Activated CD4-positive, alpha-beta T cell treated with anti-CD3 and anti-CD28 coated beads for 36 hours (primary cell): ENCODE measurements at places on chromosomes 7 and 10.

- peak; percentile 69 for DNase-seq
These were observed 389.0 kb upstream of the PODXL start for GRCh38 chr7:131945313-131945911.

DNA sequence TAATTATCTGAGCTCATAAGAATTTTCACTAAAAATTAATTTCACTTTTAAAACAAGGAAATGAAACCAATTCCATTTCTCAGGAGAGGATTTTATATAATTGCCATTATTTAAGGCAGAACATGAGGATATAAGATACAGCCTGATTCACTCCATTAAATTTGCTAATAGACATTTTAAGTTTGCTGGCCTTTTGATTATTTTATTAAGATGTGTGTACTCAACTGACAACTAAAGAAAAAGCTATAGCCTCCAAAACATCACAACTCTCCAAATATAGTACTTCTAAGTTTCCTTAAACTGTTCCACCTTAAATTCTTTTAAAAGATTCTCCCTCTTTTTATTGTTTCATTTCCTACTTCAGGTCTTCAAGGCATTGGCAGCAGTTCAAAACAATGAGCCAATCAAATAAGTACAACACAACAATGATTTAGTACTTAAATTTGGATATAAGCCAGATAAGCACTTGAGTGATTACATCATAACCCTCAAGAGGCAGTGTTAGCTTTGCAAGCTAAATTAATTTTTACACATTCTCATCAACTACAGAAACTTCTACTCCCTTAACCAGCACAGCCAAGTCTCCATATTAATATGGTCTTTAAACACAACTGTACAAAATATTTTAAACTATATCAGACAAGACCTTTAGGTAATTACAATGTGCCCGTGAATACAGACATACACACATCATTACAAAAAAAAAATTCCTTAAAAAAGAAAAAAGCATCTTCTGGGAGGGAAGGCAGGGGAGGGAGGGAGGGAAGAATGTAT, 121.8 kb downstream of the KMT2C start:
- DNase-seq, result no peak

DNA sequence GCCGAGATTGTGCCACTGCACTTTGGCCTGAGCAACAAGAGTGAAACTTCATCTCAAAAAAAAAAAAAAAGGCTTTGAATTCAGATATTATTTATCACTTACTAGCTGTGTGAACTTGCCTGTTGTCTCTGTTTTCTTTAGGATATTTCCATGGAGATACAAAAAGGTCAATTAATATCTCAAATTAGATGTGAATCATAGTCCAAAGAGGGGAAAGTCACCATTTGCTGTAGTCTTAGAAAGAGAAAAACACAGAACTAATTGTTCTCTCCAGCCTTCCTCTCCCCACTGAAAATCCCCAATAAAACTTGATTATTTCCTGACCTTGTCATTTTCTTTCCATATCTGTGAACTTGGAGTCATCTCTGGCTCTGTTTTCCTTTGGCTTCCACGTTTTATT, 21.2 kb downstream of the HEPACAM2 start:
- DNase-seq, result no peak

DNA sequence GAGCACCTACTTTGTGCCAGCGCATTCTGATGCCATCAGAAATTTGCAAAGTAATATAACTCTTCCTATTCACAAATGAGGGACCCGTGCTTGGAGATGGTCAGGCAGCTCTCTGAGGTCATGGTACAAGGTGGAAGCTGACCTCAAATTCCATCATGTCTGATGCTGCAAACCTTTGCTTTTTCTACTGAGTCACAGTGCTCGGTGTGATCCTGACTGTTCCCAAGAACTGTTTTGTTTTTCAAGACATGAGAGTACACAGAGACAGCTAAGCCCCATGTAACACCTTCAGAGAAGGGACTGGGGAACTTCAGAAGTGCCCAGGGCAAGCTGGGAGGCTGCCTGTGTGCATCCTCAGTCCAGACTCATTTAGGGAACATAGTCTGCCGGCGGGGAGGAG, 111.3 kb downstream of the FRMD4A start:
- no peak for DNase-seq

- peak; percentile 6 for DNase-seq
These were observed 66.7 kb downstream of the HHEX start for GRCh38 chr10:92756201-92757065.

DNA sequence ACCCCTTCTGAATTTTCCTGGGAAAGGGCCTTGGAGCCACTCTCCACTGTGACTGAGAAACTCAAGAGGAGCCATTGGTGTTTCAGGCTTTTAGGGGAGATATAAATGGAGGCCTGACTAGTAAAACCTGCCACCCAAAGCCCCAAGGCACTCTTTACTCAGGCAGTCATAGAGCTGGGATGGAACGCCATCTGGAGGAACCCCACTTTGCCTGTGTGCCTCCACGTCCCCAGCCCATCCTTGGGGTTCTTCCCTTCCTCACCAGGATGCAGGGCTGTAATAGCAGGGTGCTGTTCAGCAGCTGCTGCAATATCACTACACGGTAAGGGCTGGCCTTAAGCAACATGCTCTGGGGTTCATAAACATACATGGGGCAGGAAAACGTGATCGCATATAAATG, 232.6 kb downstream of the BAMBI start:
- DNase-seq, result no peak

- DNase-seq, result no peak
These were observed 333.3 kb upstream of the TMEM229A start for GRCh38 chr7:124366118-124366517.

GRCh38 chr7:86748843-86749719, 105.4 kb downstream of the GRM3 start:
- no peak for DNase-seq

DNA sequence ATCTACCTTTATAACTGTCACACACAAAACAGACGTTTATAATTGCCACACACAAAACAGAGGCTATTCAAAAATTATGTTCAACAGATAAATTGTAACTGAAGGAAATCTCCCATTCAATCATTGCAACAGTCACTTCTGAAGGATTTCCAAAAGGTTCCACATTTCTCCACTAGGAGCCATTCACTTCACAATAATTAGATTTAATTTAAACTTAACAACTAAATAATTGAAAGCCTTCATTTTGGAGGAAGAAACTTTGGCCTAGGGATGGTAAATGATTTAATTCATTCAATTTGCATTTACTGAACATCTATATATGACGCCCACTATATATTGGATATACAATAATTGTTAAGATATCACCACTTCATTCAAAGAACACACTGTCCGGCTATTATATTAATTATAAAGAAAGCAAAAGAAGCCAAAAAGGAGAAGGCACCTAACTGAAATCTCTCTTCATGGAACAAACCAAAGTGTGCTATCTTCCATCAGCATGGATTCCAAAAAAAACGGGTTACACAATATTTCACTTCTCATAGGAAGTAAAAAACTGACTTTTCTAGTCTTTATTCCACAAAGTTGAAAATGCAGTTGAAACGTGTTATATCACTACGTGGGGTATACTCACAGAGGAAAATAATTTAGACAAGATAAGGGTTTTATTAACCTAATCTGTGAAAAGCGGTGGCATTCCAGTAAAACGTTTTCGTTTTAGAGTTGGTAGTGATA, 1.7 kb downstream of the ATAD1 start:
- DNase-seq, result no peak

DNA sequence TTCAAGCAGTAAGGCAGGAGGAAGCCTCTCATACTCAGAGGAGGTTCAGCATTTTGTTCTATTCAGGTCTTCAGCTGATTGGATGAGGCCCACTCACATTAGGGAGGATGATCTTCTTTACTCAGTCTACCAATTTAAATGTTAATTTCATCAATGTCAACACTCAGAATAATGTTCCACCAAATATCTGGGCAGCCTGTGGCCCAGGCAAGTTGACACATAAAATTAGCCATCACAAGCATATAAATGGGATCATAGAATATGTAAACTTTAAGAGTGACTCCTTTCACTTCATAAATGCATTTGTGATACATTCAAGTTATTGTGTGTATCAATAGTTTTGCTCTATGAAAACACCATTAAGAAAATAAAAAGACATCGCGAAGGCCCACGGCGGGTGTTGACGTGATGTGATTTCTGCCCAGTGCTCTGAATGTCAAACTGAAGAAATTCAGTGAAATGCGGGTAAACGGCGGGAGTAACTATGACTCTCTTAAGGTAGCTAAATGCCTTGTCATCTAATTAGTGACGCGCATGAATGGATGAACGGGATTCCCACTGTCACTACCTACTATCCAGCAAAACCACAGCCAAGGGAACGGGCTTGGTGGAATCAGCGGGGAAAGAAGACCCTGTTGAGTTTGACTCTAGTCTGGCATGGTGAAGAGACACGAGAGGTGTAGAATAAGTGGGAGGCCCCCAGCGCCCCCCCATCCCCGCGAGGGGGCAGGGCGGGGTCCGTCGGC, 536.1 kb upstream of the AUTS2 start:
- no peak for DNase-seq

DNA sequence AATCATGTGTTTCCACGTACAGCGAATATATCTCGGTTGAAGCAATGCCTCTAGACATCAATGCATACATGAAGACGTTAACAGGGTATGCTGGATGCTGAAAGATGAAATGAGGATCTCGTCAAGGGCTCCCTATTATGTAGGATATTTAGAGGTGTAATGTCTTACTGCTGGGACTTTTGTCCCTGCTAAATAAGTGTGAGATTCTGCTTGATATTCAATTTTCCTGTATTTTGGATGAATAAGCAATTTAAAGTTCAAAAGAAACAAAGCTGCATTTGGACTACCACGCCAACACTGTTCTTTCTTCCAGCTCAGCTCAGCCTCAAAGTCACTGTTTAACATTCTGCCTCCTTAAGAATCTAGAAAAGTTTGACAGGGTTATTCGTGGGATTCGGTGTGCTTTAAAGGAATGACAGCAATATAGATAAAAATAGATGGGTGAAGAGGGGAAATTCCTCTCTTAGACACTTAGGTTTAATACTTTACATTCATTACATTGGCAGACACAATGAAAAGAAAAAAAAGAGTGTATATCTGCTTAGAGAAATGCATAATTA, 110.1 kb upstream of the RHEB start:
- no peak for DNase-seq

- peak; percentile 56 for DNase-seq
These were observed 768 bp downstream of the CHCHD2 start for GRCh38 chr7:56105508-56105907.

DNA sequence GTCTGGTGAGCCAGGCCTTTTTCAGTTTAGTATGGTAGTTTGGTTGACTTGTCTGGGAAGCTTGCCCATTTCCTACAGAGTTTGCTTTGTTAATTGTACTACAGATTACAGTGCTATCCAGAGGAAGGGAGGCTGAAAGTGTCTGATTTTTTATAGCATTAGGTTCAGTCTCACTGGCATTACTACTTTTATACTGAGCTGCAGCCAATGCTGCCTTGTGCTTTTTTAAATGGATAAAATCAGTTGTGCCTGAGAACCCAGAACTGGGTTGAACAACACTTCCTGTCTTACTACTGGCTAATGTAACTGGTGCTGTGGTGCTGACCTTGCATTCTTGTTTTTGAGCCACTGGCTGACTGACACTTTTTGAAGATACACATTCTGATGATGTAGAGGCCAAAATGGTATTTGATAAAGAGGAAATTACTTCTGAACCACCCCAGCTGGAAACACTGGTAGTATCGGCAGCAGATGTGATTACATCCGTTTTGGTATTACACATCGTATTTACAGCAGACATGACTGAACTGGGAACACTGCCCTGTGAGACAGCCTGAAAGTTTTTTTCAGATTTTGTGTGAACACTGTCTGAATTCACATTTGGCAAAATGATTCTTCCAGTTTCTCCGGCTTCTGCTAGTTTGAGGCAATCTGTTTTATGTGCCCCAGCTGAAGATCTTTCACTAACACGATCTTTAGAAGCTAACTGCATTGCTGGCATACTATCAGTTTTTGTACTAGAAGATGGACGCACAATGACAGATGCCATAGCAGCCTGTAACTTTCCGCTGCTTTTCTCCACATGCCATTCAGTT, 74.1 kb downstream of the NRBF2 start:
- DNase-seq, result no peak

DNA sequence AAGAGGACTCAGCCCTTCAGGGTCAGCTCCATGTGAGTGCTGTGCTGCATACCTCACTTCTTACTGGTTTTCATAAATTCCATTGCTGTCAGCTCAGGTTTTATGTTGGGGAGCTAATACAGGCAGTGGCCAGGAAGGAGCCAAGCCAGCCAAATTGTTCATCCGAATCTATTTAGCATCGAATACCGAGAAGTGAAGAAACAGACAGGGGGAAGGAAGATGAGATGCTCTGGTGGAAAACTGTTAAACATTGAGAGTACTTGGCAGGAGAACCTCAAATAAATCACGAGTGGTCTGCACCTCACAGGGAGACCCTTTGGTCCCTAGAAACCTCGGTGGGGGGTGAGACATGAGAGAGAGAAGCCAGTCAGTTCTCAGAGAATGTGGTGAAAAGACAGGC, 196.0 kb upstream of the TMEM72 start:
- DNase-seq, result no peak

GRCh38 chr10:27884185-27884641, 114.7 kb downstream of the ODAD2 start:
- DNase-seq, result peak; percentile 4

GRCh38 chr10:129544205-129545202, 77.5 kb downstream of the MGMT start:
- no peak for DNase-seq

GRCh38 chr7:135262623-135263320, 29.1 kb downstream of the STRA8 start:
- DNase-seq, result no peak

DNA sequence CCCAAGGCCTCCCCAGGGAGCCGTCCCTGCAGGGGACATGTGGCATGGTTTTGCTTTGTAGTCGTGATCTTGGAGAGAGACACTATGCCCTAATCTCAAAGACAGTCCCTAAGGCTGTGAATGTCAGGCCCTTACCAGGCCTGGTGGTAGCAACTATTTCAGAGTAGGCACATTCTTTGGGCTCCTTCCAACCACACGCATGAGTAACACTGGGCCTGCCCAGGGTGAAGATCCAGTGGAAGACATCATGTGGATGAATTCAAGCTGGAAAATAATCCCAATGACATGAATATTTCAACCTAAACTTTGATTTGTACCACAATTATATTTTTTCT, 39.5 kb upstream of the INSIG1 start:
- DNase-seq, result no peak

- DNase-seq, result no peak
These were observed 66.5 kb downstream of the EPDR1 start for GRCh38 chr7:37986908-37987330.

DNA sequence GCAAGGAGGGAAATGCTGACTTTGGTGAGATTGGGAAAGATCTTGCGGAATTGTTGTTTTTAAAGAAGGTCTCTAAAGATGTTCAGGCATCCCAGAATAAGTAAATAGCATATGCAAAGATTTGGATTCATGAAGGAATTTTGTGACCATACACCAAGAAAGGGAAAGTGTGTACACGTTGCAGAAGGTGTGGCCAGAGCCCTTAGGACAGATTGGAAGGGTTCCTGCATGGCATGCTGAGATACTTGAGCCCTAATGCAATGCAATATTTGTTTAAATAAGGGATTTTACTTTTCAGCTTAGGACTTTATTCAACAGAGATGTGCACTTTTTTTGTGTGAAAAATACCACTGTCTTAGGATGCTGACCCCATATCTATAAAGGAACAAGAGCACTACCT, 219.5 kb upstream of the INHBA start:
- no peak for DNase-seq

- peak; percentile 22 for DNase-seq
These were observed 55.5 kb upstream of the LOXL4 start for GRCh38 chr10:98323221-98324164.

- no peak for DNase-seq
These were observed 75.3 kb upstream of the GDF10 start for GRCh38 chr10:47224546-47225218.
